HepG2 (cell line): ENCODE measurements at places on chromosomes 4 and X.

- no peak overlapping the region for H3K27ac ChIP-seq
- H3K4me3 ChIP-seq = no peak overlapping the region
- H3K27me3 ChIP-seq = no peaks in the 10 kb centered on the region
- no peaks in the 10 kb centered on the region for H3K36me3 ChIP-seq
- no peaks in the 10 kb centered on the region for H3K4me1 ChIP-seq
Measured at GRCh38 chrX:132634521-132634920, 145.7 kb upstream of the MBNL3 start.

- no peak overlapping the region for H3K27ac ChIP-seq
- peaks cover 28% of the 10 kb centered on the region for H3K4me1 ChIP-seq
- H3K27me3 ChIP-seq = no peaks in the 10 kb centered on the region
- no peak for DNase-seq
Measured at GRCh38 chr4:53192496-53192895, 173.4 kb downstream of the SCFD2 start.

DNA sequence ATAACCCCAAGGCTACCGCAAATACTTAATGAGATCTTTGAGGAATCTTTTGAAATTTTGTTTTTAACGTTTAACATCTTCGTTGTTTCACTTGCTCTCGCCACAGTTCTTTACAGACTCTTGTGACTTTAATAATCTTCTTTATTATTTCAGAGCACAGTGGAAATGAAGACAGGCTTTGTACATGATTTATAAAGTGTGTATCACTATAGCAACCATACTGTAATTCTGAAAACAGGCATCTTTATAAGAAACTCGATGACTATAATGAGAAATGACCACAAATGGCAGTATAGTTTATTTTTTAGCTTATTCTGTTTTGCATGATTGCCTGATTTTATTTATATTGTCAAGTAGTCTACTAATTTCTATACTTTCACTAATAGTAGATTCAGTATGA is 224.4 kb upstream of the GALNTL6 start:
- H3K27me3 ChIP-seq = no peaks in the 10 kb centered on the region
- no peak for DNase-seq
- no peaks in the 10 kb centered on the region for H3K4me1 ChIP-seq

- H3K27me3 ChIP-seq = no peaks in the 10 kb centered on the region
- H3K36me3 ChIP-seq = no peaks in the 10 kb centered on the region
- H3K4me3 ChIP-seq = no peak overlapping the region
- no peak overlapping the region for H3K27ac ChIP-seq
- peak; percentile 35 for DNase-seq
Measured at GRCh38 chr4:138981930-138982390, 33.6 kb upstream of the NOCT start.

DNA sequence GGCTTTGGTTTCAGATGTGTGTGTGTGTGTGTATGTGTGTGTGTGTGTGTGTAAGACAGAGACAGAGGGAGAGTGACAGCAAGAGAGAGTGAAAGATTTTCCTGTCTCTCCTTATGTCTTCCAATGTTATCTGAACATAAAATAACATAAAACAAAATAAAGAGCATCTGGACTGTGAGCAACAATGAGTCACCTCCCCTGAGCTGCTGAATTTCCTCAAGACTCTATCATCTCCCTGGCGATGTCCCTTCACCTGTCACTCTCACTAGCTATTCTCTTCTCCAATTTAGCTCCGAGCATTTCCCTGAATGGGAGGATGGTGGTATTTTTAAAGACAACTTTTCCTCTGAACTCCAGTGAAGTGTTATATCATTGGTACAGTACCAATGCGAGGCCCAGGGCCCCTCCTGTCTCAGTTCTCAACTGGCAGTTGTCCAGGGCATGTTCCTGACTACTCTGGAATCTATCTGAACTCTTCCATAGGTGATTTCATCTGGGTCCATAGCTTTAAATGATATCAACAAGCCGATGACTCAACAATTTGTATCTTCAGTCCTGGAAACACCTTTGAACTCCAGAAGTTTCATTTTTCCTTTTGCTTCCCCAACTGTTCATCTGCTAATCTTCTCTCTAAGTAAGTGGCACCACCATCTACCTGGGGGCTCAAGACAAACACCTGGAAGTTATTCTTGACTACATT is 195.0 kb upstream of the CLNK start:
- H3K27ac ChIP-seq = no peak overlapping the region
- no peaks in the 10 kb centered on the region for H3K4me1 ChIP-seq
- no peak for DNase-seq
- no peaks in the 10 kb centered on the region for H3K36me3 ChIP-seq
- H3K4me3 ChIP-seq = no peak overlapping the region
- H3K27me3 ChIP-seq = no peaks in the 10 kb centered on the region

DNA sequence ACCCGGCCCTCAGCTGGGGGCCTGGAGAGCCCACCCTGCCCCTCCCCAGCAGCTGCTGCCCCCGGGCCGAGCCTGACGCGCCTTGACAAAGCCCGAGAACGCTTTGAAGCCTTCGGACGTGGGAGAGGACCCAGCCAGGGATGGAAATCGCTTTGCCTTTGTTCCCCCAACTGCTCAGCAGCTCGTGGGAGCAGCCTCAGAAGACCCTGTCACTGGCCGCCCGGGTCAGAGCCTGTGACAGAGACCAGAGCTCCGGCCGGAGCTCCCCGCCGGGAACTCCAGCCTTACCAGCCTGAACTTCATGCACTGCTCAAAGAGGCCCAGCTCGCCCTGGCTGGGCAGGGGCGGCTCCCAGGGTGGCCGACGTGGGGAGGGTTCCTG is 2.6 kb upstream of the SLC6A8 start:
- H3K36me3 ChIP-seq = no peaks in the 10 kb centered on the region; the same call in 1 of the 2 replicates
- peak overlapping the region; percentile 73 for H3K4me3 ChIP-seq
- DNase-seq = no peak
- peak overlapping the region; percentile 76 for H3K27ac ChIP-seq
- no peaks in the 10 kb centered on the region for H3K27me3 ChIP-seq
- H3K4me1 ChIP-seq = peaks cover 35% of the 10 kb centered on the region

GRCh38 chr4:110292994-110293744 is 94.8 kb upstream of the ELOVL6 start:
- H3K27me3 ChIP-seq = no peaks in the 10 kb centered on the region
- no peak for DNase-seq
- H3K4me3 ChIP-seq = no peak overlapping the region
- H3K27ac ChIP-seq = no peak overlapping the region
- no peaks in the 10 kb centered on the region for H3K4me1 ChIP-seq

DNA sequence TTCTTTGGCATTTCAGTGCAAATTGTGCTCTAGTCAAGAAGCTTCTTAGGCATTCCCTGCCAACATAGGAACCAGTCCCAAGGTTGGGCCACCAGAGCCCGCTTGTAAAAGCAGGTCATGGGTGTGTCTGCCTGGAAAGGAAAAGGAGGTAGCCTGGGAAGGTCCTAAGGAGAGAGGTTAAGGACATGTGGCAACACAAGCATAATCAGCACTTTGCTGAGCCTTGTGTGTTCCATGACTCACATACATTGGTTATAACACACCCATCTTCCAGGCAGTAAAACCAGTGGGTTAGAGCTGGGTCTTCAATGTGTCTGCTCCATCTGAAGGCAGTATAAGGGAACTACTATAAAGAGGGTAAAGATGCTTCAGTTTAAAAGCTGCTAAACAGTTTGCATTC is 165.0 kb downstream of the FHIP1A start:
- H3K36me3 ChIP-seq = no peaks in the 10 kb centered on the region
- DNase-seq = no peak
- no peaks in the 10 kb centered on the region for H3K4me1 ChIP-seq
